ENCODE measurements at places on chromosomes 12 and 14.
A peak's percentile ranks its signal among the peaks of the same experiment; 100 is the strongest.

DNA sequence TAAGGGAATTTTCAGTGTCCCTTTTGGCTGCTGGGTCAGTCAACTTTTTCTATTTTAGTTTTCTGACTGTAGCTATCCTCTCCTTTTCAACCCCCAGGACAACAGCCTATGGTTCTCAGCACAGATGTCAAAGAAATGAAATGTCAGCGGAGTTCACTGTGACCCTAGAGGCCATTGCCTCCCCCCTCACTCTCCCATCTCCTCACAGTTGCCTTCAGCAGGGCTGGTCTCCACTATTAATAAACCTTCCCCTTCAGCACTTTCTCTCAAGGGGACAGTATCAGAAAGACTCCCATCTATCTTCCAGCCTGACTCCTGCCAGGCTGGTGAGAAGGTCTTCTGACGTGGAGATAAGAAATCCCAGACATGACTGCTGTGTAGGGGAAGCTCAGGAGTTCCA lies 137.1 kb upstream of the WSCD2 start:
- no peak for DNase-seq

DNA sequence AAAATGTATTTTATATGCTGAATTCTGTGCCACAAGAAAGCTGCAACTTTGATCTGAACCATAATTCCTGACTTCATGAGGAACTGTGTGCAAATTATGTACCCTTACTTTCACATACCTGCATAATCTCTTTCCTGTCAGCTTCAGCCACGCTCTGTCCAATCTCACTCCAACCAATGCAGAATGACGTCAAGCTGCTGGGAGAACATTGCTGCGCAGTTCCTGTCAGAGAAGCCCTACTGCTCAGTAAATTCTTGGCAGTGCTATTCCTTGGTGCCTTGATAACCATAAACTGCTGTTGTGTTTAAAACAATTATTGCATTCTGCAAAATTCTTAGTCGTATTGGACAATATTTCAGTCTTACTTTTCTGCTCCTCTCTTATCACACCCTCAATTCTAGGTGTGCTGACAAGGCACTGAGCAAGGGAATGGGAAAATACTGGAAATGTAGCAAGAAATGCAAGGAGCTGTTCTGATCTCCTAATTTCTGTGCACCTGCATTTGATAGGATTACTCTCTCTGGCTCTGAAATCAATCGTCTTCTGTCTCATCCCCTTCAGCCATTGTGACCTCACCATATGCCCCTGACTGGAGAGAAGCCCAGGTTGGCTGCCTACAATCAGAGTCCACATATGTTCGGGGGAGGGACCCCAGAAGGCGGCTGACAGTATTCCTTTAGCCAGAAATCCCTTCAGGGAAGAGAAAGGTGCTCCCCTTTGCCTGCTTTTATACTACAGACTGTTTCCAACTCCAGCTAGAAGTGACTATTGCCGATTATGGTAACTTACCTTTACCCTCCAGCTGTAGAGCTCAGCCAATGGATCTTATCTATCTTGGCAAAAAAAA lies 274.9 kb upstream of the NOVA1 start:
- no peak for DNase-seq

DNA sequence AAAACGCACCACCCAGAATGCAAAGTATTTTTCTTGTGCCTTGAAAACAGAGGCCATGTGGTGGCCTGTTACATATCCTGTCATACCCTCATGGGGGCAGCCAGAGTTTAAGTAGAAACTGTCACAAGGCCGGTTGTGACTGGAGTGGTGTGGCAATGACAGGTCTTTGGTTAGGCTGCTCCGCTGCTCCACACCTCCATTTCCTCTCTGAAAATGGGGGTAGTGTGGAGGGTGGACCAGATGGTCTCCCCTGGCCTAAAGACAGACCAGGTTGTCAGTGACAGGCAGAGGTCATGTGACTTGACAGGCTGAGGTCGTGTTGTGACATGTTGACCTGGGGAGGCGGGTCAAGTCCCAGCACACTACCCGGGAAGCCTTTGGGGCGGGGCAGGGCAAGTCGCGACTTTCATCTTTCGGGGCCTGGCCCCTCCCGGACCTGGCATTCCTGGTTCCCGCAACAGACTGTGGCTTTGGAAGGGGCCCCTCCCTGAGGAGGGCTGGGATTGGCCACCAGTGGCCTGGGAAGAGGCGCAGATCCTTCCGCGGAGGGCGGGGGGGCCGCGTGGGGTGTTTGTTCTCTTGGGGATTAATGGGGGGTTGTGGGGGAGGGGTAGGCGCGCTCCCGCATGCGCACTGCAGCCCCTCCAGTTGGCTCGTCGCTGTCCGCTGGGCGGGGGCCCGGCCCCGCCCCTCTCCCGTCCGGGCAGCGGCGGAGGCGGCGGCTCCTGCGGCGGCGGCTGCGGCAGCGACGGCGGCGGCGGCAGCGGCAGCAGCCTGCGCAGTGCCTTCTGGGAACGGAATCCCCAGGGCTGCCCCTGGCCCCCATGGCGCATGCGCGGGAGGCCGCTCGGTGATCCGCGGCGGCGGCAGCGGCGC lies at the start of gene MBD6:
Gene MBD6, plus strand, starts transcription at position 814 of the 876 bp plus-strand sequence. CDS start 1,480 bp downstream, outside the sequence.
- peak; percentile 93 for DNase-seq

- DNase-seq = no peak
These were observed 20.0 kb upstream of the BCL7A start for GRCh38 chr12:122001466-122002209.

GRCh38 chr12:70290116-70290515 lies 46.9 kb downstream of the CNOT2 start:
- DNase-seq = no peak

- DNase-seq = no peak
These were observed 13.8 kb downstream of the DTX1 start for GRCh38 chr12:113070117-113070906.

DNA sequence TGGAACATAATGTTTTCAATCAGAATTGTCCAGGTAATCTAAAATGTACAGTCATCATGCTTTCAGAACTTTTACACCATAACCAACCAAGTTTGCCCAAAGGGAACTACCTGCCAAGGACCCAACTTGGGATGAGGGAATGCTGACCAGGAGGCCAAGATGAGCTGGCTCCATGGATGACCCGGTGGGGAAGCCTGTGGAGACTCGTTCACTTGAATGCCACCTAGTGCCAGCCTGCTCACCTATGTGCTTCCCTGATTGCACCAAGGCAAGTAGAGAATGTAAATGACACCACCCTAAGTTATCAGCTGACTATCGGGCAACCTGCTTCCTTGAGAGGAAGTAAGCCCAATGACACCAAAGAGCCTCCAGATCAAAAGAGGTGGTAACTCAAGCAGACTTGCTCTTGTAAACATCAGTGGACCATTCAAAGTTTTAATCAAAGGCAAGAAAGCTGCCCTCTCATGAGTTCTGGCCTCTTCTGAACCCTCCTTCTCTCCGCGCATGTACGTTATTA lies 137.3 kb downstream of the TTC7B start:
- DNase-seq = no peak

DNA sequence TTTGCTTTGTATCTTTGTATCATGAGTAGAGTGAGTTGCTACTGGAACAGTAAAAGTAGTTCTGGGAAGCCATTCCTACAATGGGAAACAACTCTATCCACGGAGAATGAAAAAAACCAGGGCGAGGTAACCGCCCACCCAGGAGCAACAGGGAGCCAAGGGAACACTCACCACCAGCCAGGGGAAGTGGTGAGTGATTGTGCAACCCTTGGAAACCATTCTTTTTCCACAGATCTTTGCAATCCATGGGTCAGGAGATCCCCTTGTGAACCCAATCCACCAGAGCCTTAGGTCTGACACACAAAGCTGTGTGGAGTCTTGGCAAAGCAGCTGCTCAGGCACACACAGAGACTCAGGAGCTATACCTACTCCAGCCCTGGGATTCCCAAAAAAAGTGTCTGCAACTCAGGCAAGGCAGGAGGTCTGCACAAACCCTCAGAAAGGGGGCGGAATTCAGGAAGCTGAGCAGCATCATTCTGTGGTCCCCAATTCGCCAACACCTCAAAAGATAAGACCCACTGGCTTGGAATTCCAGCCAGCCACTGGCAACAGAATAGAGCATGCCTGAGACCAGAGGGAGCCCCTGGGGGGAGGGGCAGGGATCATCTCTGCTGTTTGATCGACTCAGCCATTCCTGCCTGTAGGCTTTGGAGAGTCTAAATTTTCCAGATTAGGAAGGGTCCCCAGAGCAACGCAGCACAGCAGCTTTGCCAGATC lies 52.1 kb upstream of the PPFIA2 start:
- DNase-seq = no peak

DNA sequence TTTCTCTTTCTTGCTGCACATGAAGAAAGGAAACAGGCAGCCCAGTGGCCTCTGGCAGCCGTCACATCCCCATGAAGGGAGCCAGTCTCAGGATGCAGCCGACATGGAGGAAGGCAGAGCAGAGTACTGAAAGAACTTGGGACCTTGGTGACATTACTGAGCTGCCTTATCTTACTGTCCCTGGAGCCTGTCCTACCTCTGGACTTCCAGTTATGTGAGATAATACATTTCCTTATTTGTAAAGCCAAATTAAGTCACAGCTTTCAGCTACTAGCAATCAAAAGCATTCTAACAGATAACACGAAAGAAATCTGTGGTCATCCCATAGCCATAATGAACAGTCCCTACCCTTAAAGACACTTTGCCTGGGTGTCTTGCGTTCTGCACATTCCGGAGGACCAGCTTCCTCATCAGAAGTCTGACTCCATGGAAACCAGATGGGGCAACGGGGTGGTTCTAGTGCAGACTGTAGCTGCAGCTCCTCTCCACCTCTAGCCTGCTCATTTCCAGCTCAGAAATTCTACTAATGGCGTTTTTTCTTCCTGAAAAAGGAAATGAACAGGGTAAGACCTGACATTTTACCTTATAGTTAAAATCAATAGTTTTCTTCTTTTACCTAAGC lies 7.8 kb upstream of the EGLN3 start:
- DNase-seq = no peak

GRCh38 chr14:65062096-65063075 lies 39.9 kb downstream of the MAX start:
- no peak for DNase-seq
